ENCODE measurements at places on chromosomes 6 and 20. TPM values are rescaled to one million over a fixed set of nuclear protein-coding genes. Genes with fewer than 3 reads are reported as not detected.

Gene SNAI1
- polyA plus RNA-seq: 10.9 TPM

Gene CDYL
- 22.1 TPM for polyA plus RNA-seq

Gene PTGIS
- polyA plus RNA-seq: 25.0 TPM

Gene NEURL2
- polyA plus RNA-seq: 12.5 TPM

Gene HINT3
- not detected for polyA plus RNA-seq

Gene KIF13A
- 41.8 TPM for polyA plus RNA-seq

Gene DEFB132
- polyA plus RNA-seq: not detected

Gene SLX4IP
- 3.8 TPM for polyA plus RNA-seq

Gene VSX1
- polyA plus RNA-seq: not detected
